ENCODE measurements at places on chromosomes 2 and 18.

DNA sequence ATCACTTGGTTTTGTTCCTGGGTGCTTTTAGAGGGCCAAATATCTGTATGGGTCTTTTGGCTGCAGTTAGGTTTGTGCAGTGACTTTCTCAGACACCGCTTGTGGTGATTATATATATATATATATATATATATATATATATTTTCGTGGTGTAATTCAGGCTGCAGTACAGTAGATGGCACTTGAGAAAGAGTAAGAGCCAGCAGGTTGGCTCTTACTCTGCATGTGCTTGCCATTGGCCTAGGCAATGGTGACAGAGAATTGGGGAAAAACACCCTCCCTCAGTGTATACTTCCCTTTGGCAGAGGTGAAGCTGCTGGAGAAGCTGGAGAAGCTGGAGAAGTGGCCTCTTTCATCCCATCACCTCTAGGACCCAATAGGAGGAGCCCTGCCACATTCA is 22.2 kb upstream of the MYL1 start:
- no peak for DNase-seq

DNA sequence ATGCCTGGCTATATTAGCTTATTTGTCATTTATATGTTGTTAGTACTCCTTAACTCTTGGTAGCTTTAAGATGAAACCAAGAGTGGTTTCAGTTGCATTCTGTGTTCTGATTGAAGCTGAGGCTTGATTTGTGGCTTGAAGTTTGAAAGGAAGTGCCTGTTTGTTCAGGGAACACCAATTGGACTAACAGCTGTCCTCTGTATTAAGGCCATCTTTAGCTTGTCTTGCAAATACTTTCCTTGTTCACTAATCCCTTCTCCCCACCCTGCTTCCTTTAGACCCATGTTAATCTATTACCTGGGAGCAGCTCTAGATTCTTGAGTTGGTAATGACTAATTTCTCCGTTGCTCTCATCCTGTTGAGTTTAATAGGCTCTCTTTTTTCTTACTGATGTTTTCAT is 13.4 kb downstream of the ITGA6 start:
- DNase-seq = no peak

- no peak for DNase-seq
Measured at GRCh38 chr18:22342625-22343024, 75.1 kb downstream of the CTAGE1 start.

DNA sequence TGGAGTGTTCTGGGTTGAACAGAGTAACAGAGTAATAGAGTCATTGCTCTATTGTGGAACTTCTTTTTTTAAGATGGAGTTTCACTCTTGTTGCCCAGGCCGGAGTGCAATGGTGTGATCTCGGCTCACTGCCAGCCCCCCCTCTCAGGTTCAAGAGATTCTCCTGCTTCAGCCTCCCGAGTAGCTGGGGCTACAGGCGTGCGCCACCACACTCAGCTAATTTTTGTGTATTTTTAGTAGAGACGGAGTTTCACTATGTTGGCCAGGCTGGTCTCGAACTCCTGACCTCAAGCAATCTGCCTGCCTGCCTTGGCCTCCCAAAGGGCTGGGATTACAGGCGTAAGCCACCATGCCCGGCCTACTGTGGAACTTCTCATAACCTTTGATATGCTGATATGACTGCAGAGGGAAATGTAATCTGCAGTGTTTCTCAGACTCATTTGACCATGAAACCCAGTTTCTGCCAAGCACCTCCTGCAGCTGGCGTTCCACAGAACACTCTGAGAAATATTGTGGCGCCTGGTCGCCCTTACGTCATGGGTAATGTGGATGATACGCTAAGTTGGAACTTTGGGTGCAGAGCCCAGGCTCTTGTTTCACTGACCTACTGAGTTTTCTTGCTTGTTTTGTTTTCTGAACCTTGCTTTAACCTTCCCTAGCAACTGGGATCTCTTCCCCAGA is 213.8 kb downstream of the BCL2 start:
- no peak for DNase-seq

DNA sequence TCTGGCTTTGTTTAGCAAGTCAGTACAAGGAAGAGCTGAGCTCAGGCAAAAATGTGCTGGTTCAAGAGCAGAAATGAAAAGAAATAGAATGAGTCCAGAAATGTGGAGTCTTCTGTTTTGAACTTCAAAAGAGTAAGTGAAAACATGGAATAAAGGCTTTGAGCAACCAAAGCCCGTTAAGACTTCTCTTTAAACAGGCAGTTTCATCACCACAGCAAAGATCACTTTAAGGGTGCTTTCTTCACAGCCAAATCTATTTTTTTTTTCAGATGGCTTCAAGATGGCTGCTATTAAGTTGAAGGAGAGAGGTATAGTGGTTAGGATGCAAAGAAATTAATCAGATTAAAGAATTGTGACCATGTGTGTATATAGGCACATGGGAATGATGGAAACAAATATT is 2.0 kb upstream of the CHRNA1 start:
- no peak for DNase-seq

DNA sequence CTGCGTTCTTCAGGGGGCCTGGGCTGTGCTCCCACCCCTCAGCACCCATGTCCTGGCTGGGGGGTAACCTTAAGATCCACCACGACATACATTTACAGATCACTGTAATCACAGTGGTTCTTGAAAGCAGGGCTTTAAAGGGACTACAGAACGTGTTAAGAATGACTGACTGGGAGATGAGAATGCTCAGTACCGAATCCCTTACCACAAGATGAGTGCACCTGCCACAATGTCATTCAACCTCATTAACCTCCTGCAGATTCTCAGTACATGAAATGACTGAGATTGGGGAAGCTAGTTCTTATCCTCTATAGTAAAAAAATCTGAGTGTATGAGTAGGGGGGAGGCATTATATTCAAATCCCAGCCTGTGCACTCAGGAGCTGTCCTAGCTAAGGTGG is 10.5 kb upstream of the PIEZO2 start:
- no peak for DNase-seq

- DNase-seq = no peak
Measured at GRCh38 chr2:228723599-228723998, 542.1 kb upstream of the SPHKAP start.

DNA sequence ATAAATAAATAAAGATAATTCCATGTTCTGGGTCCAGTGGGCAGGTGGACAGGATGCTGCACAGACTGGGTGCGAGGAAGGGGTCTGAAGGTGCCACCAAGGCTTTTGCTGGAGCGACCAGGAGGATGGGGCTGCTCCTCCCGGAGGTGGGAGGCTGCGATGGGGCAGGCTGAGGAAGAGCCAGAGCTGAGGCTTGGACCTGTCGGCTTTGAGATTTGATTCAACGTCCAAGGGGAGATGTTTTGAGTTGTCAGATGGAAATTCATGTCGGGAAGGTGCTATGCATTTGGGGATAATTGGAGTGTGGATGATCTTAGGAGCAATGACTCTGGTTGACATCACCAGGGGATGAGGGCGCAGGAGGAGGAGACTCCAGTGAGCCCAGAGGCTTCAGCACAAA is 11.7 kb downstream of the ALLC start:
- no peak for DNase-seq

- DNase-seq = peak; percentile 72
Measured at GRCh38 chr2:206701952-206702605, 16.1 kb downstream of the DYTN start.

GRCh38 chr2:133666621-133667020 is 98.4 kb upstream of the NCKAP5 start:
- DNase-seq = no peak

GRCh38 chr2:160338901-160339685 is 139.0 kb upstream of the ITGB6 start:
- DNase-seq = no peak

- no peak for DNase-seq
Measured at GRCh38 chr2:41992671-41993434, 55.0 kb upstream of the PKDCC start.

DNA sequence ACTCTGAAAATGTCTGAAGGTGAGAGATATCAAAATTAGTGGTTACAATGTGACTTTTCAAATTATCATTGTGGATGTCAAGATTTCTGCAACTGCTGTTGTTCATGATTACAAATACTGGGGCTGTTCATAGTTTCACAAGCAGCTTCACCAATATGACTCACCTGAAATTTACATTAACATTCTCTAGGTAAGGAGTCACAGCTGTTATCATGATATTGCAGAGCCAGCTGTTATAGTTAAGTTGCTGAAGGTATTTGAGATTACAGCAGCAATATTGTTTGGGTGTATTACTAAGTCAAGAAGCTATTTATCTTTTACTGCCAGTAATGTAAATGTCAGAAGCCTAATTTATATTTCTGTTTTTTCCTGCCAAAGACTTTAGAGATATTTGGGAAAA is 140.0 kb downstream of the MC4R start:
- DNase-seq = no peak

DNA sequence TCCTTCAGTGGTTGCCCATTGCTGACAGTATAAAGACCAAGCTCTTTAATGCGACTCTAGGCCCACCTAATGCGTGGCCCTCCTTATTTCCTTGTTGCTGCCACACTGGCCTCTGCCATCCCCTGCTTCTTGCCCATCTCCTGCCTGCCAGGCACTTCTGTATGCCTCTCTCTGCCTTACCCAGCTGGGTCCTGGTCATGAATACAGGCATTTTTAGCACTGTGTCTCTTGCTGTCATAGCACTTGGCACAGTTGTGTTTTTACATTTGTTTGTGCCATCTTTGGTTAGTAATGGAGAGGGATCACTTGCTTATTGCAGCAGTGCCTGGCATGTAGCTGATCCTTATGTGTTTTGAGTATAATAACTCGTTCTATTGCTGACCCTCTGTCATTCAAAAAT is 38.7 kb downstream of the MAP4K4 start:
- no peak for DNase-seq

Data from retina (tissue), 1 donor.